AG10803 (cell line): ENCODE measurements at places on chromosomes 5 and 9.

GRCh38 chr9:114837923-114838322, 32.1 kb upstream of the TNFSF15 start:
- no peak for DNase-seq

DNA sequence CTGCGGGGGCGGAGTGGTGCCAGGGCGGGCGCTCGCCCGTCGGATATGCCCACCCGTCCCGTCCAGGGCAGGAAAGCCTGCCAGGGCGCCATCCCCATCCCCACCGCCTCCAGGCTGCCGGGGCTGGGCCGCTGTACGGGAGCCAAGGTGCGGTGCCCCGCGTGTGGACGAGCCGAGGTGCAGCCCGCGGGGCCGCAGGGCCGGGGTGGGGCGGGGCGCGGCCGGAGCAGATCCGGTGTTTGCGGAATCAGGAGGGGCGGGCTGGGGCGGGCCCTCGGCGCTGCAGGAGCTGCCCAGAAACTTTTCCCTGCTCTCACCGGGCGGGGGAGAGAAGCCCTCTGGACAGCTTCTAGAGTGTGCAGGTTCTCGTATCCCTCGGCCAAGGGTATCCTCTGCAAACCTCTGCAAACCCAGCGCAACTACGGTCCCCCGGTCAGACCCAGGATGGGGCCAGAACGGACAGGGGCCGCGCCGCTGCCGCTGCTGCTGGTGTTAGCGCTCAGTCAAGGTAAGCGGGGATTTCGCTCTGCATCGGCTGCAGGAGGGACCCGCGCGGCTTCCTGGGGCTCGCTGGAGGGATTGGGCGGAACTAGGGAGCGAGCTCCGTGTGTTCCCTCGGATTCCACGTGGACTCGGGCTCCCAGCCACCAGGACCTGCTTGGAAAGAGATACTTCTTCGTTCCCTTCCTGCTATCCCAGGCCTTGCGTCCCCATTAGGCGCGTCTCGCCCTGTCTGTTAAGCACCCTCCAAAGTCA, at the start of gene ITGA2:
Gene ITGA2 (plus strand): TSS at position 328 of the 756 bp plus-strand sequence. CDS start 117 bp downstream, at position 445.
- DNase-seq, result peak; percentile 37

GRCh38 chr9:6123416-6123815, 92.2 kb upstream of the IL33 start:
- DNase-seq, result no peak

GRCh38 chr5:56941981-56942380, 9.9 kb downstream of the MIER3 start:
- DNase-seq, result peak; percentile 77

DNA sequence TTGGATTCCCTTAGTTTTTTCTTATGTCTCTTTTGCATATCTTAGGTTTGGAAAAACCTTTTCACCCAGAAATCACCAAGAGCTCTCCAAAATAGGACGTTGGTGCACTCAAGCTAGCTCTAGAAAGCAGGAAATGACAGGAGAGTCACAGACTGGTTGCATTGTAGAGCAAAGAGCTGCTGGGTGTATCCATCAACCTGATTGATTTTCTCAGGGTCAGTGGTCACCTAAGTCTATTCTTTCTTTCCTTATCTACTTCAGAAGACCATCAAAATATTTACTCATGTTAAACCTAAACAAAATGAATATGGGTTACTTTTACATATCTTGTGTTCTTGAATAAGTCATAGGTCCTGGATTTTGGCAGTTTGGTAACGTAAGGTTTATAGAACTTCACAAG, 14.9 kb downstream of the SLC26A2 start:
- DNase-seq, result no peak

DNA sequence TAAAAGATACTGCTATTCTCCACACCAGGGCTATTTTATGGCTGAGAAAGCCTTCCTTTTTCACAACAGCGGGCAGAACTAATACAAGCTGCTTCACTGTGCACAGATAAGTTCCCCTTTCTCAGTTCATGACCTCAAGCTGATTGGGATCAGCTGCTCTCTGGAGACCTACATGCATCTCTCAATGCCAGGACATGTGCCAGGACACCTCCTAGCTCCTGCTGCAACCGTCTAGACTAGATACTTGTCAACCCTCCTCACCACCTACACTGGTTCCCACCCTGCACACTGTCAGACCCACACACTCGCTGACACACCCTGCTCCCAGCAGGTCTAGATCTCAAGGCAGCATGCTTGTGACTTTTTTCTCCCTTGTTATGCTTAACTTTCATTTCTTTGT, 39.8 kb downstream of the STARD4 start:
- no peak for DNase-seq

DNA sequence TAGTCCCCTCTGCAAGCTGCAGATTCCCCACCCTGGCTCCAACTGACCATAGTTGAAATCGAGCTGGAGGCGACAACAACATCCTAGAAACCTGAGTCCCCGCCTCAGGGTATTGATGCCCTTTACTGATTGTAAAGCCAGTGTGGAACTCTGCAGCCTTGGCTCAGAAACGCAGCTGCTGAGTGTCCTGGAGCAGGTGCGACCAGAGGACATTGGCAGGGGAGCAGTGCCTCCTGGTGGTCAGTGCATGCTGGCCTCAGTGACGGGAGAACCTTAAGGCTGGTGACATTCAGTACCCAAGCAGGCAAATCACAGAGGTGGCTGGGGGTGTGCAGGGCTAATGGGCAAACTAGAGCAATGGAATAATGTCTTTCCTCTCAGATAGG, 20.4 kb upstream of the ZNF354B start:
- no peak for DNase-seq

GRCh38 chr5:1505506-1506241, 18.1 kb downstream of the LPCAT1 start:
- peak; percentile 12 for DNase-seq

DNA sequence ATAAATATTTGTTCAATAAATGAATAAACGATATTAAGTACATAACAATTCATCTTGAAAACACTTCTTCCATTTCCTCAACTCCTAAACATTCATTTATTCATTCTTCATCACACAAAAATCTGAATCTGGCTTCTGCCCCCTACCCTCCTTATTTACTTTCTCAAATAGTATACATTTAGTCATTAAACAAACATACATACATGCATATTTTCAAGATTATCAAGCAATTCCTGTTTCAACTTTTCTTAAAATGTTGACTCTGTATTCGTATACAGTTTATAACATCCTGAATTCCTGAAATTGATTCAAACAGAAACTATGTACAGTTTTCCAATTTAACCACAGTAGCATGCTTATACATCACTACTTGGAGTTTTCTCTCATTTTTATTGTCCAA, 129.0 kb downstream of the MUSK start:
- DNase-seq, result peak; percentile 48

DNA sequence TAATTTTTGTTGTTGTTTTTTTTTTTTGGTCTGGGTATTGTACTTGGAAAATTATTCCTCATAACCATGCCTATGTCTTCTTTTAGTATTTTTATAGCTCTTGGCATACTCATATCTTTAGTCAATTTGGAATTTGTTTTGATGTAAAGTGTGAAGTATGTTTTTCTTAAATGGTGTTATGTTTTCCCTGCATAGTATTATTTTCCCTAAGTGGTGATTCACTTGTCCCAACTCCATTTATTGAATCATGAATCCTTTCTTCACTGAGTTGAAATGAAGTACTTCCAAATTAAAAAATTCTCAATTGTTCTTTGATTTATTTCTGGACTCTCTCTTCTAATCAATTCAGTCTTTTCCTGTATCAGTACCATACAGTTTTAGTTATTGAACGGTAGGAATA, 46.5 kb downstream of the POLK start:
- no peak for DNase-seq

DNA sequence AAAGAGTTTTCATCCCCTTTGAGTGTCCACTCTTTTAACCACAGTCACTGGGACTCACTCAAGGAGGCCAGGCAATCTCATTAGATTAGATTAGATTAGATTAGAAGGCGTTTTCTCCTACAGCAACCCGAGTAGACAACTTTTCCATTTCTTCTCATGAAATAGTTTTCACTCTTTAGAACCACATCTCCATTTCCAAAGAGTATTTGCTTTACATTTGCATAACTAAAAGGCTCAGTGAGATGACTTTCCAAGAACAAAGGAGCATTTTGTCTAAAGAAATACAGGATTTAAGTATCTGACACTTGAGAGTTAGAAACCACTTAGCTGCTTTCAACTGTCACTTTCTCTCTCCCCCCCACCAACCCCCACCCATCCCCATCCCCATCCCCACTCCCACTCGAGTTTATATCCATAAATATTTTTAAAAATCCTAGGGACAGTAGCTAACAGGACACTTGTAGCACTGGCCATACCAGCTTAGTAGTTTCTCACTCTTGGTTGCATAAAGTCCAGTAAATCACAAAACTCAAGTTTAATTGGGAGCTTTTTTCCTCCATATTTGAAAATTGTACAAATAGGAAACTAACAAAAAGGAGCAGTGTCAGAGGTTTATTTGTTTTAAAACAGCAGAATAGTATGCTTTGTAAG, 2202.9 kb upstream of the WWC1 start:
- no peak for DNase-seq

DNA sequence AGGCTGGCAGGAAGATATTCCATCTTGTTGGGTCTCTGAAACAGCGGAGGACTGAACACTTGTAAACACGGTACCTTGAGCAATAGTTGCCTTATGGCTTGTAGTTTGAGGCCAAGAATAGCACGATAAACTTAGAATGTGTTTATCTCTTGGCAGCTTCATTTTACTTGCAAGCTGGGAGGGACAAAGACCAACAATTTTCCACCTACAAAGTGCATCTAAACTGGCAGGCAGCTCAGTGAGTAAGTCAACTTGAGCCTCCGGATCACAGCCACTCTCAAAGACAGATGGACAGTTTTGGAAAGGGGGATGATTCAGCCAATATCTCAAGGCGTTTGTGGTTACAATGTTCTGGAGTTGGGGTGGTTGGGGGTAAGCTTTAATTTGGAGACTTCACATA, 652.6 kb downstream of the CETN3 start:
- DNase-seq, result no peak

- DNase-seq, result no peak
Observed at GRCh38 chr9:137163365-137163715, 6.5 kb downstream of the LRRC26 start.

DNA sequence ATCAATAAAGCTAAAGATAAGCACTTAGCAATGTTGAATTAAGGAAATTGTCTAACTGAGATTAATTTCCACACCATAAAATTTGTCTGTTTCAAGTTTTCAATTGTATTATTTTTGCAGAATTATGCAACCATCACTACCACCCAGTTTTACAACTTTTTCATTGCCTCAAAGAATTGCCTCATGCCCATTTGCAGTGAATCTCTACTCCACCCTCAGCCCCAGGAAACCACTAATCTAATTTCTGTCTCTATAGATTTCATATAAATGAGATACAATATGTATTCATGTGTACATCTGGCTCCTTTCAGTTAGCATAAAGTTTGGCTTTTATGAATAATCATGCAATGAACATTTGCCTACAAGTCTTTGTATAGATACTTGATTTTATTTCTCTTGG, 72.9 kb downstream of the PTCD2 start:
- DNase-seq, result no peak

DNA sequence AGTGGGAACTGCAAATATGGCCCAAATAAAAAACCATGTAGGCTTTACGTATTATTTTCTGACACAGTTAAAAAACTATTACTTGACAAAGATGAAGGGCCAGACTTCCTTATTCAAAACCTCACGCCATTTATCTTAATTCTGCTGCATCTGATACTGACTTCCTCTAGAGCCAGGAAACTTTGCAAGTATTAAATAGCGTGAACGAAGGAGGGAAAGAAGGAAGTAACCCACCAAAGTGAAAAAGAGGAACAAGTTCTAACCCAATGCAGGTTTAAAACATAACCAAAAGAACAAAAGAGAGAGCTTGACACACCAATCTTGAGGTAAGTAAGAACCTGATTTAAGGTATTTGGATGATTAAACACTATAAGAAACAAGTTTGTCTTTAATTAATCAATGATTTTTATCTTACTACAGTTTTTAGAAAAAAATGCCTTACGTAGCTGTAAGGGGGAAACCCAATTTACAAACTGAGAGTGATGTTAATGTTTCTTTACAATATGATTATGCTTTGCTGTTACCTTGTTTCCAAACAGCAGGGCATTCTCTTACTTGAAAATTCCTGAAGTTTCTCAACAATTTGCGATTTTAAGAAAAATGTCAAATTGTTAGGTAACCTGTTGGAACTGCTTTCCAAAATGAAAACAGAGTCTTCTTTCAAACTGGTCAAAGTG, at the start of gene GAPT:
Gene GAPT (plus strand): TSS at position 220 of the 677 bp plus-strand sequence. CDS start 3,102 bp downstream, outside the sequence.
- DNase-seq, result no peak

- no peak for DNase-seq
Observed at GRCh38 chr5:66252849-66253248, 108.7 kb downstream of the SREK1 start.

GRCh38 chr9:14924230-14925219, 14.3 kb upstream of the FREM1 start:
- peak; percentile 82 for DNase-seq

DNA sequence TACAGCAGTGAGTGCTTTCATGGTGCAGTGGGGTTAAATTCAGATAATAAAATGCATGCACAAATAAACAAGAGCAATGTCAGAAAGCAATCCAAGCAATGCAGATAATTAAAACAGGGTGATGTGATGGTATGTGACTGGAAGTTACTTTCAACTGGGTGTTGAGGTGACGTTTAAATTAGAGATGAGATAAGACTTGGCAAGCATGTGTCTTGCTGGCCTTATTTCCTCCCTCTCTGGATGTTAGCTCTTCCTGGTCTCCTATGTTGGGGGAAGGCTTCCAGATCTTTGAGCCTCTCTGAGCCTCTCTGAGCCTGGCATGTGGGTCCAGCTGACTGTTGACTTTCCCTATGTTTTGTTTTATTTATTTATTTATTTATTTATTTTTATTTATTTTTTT, 54.4 kb downstream of the DOCK2 start:
- DNase-seq, result peak; percentile 69

- DNase-seq, result peak; percentile 73
Observed at GRCh38 chr9:107807183-107807582, 317.6 kb upstream of the KLF4 start.

- DNase-seq, result no peak
Observed at GRCh38 chr9:68551191-68551590, 10.5 kb upstream of the TMEM252 start.

DNA sequence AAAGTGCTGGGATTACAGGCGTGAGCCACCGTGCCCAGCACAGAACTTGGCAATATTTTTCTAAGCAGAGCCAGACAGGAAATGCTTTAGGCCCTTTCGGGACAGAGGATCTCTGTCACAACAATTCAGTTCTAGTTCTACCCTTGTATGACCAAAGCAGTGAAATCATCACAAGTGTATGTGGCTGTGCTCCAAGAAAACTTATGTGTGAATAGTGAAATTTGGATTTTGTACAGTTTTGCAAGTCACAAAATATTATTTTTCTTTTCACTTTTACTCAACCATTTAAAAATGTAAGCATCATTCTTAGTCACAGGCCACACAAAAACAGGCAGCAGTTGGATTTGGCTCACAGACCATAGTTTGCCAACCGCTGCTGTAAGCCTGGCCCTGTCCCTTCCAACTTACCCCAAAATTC, 20.4 kb upstream of the PRUNE2 start:
- peak; percentile 93 for DNase-seq
